ENCODE measurements at places on chromosomes 12 and 14.
A peak's percentile ranks its signal among the peaks of the same experiment; 100 is the strongest.

- DNase-seq: no peak
Observed at GRCh38 chr12:93081810-93082165, 152.7 kb upstream of the EEA1 start.

- no peak for DNase-seq
Observed at GRCh38 chr12:22687361-22688076, 62.5 kb downstream of the ETNK1 start.

DNA sequence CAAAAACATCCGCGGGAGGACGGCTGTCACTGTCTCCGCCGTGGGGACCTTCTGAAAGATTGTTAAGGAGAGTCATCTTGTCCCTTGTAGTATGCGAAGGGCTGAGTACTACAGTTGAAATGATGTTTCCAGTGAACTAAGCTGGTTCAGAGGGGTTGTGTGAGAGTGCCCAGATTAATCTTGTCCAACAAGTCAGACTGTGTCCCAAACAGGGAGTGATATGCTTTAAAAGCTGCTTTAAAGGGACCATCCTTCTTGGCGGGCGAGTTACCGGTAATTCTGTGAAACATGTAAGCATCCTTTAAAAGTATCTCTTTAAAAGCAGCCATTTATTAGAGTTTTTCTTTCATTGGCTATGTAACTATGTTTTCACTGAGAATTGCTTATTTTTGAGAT is 1.1 kb downstream of the WDR20 start:
- DNase-seq: no peak

DNA sequence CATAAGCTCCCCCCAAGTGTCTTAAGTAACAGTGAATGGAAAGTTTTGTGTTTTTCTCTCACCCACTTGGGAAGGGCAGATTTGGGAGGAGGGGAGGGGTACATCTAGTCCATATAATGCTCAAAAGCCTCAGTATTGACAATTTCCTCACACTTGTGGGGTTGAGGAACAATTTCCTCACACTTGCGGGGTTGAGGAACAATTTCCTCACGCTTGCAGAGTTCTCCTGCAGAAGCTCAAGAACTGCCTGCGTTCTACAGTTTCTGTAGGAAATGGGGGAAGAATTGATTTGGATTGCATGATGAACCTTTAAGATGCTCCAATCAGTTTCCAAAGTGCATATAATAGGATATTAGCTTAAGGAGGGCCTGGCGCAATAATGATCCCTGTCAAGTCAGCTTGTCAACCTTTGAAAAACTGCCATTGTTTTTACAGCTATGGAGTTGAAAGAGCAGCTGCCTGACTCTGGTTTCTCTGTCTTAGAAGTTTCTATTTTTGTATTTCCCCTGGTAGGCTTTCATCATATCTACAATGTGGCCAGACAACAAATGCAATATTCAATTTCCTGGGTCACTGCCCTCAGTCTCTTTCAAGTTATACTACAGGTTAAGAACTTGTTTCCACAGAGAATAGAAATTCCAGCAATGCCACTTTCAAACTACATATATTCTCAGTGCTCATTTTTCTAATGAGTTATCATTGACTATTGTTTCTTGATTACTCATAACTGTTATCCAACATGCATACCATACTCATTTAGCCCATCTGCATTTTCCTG is 66.5 kb downstream of the PLEKHG7 start:
- no peak for DNase-seq

- DNase-seq: no peak
Observed at GRCh38 chr12:68497702-68498101, 113.0 kb upstream of the RAP1B start.

DNA sequence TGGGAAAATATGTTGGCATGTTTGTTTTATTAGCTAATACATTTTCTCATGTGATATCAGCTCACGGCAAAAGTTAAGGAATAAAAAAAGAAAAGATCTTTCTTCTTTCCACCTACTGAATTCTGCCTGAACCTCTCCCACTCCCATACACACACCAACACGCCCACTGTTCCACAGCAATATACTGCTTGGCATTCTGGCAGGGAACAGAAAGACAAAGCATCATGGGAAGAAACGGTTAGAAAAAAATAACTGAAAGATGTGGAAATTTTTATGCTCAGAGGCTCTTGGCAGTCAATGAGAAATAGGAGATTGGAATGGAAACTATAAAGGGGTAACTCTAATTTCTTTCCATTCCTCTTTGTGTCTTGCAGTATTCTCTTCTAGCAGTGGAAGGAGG is 268.5 kb downstream of the FOXG1 start:
- DNase-seq: no peak

DNA sequence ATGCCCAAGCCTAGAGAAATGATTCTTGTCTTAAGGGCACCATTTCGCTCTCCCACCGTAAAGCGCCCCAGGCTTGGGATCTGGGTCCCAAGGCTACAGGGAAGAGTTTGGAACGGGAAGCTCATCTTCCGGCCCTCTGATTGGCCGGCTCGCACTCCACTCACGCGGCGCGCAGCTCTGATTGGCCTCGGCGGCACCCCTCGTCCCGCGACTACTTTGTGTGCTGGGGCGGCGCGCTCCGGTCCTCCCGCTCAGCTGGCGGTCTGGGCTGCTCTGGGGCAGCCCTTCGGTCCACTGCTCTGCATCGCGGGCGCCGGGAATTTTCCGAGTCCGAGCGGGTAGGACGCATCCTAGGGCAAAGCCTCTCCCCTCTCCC is 886 bp upstream of the FUT8 start:
- DNase-seq: peak; percentile 93

DNA sequence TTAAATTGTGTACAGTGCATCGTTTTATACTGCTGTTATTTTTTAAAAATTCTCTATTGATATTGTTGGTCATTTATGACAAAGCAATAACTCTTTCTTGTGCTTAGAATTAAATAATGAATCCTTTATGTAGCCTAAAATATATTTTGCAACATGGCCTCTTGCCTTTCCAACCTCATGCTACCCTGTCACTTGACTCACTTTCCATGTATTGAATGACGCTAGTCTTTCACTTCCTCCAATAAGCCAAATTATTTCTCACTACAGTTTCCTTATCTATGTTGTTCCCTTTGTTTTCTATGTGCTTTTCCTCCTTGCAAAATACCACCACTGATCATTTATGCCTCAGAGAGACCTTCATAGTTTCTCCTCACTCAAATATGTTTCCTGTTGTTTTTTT is 16.3 kb upstream of the EPYC start:
- DNase-seq: no peak

DNA sequence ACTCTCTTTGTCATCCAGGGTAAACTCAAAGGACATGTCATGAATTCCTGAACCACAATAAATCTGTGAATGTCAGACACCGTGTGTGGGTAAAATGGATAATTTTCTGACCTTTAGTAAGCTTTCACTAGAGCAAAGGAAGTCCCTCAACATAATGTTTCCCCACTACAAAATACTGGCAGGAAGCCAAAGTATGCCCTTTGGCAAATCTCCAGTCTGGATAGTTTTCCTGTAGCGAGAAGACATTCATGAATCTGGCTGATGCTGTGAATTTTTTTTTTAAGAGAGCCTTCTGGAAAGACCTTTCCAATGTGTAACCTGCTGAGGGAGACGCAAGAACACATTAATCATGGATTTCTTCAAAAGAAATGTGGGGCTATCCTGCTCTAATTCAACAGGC is 389.6 kb upstream of the DDHD1 start:
- DNase-seq: no peak

DNA sequence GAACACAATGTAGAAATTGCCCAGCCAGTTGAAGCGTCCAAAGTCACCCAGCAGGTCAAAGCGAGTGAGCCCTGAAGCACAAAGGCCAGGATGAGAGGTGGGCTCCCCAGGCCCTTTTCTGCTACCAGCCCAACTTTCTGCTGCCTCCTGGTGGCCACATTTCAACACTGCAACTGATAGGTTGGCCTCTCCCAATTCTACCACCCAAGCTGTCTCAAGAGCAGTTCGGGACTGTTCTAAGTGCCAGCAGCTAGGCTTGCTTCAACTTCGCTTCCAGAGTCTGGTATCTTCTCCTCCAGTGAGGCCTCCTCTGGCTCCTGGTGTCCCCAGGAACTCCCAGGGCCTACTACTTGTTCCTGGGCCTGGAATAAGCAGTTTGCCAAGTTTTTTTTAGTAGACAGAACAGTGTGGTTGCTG is 3.4 kb upstream of the DHH start:
- DNase-seq: peak; percentile 83

DNA sequence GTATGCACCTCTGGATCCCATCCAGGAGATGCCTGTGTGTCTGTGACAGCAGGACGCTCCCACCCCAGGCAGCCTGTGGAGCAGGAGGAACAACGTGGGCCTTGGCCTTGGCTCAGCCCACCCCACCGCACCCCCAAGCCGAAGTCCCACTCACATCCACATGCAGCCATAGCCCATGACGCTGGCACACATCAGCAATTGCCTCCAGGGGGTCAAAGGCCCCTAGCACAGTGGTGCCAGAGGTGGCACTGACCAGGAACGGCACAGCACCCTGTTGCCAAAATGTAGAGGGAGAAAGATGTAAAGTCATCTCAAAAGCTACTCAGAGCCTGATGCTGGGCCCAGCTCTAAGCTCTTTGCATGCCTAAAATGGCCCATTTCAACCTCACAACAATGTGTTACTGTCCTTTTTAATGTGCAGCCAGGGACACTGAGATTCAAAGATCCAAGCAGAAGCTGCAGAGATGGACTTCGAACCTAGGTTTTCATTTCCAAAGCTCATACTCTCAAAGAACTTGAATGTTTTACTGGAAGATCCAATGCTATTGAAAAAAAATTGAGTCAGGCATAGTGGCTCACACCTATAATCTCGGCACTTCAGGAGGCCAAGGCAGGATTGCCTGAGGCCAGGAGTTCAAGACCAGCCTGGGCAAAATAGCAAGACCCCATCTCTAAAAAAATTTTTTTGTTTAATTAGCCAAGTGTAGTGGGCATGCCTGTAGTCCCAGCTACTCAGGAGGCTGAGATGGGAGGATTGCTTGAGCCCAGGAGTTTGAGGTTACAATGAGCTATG is 19.2 kb upstream of the ZNF740 start:
- DNase-seq: no peak

DNA sequence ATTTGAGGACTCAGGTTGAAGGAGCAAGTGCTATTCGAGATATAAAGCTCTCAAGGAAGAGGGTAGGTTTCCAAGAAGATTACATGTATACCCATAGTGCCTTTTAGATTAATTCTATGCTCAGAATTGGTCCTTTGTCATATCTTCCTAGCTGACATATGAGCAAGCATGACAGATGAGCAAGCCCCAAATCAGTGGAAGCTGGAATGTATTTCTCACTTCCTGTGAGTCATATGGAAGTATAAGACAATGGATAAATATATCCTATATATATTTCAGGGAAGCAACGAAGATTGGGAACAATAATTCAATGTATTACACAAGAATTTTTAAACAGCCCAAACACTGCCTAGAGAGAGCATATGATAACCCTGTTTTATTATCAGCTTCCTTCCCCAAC is 674.1 kb upstream of the ATXN7L3B start:
- DNase-seq: no peak

DNA sequence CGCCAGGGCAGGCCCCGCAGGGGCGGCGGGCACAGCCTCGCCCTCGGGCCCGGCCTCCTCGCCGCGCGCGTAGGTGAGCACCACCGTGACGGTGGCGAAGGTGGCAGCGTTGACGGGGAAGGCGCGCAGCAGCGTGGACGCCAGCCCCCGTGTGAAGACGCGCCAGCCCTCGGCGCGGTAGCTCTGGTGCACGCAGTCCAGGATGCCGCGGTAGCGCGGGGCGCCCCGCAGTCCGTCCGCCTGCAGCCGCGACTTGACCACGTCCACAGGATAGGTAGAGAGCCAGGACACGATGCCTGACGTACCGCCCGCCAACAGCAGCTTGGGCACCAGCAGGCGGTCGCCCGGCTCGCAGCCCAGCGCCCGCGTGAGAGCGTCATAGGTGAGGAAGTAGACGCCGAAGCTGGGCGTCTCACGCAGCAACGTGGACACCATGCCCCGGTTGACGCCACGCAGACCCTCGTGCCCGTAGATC is 13.9 kb downstream of the SLC25A29 start:
- peak; percentile 29 for DNase-seq

DNA sequence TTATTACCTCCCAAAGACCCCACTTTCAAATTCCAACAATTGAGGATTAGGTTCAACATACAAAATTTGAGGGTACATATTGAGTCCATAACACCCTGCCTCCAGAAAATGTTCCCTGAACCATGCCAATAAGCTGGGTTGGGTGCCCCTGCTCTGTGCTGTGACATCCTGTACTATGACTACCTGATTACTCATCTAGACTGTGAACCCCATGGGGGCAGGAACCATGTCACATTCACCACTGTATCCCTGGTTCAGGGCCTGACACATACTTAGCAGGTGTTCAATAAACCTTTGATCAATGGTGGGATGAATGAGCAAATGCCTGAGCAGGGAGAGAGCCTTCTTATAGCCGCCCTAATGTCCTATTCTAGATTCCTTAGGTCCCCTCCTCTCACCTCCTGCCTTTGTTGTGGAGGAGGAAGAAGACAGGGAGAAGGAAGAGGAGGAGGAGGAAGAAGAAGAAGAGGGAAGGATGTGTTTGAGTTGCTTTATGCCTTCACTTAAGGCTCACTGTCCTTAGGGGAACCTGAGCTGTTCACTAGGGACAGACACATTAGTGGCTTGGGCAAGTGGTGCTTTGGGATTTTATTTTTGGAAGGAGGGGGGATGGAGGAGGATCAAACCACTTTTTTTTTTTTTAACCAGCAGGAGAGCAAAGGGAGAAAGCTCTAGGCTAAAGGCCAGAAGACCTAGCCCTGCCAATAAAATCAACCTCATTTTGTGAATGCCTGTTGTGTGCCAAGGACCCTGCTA is 21.3 kb downstream of the GPR68 start:
- no peak for DNase-seq

DNA sequence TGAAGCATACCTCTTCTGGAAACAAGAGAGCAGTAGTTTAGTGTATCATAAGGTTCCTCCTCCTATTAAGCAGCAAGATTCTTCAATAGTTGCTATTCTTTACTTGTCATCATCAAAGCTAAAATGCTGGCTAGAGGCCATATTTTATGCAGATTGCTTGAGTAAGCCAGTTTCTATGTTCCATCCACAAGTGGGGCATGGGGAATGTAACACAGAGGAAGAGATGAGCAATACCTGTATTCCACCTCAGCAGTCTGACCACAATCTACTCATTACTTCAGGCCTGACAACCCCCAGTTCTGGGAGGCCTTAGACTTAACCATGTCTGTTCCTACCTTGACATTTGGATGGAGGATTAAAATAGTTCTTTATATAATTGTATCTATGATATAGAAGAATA is 423.6 kb downstream of the BTG1 start:
- no peak for DNase-seq

DNA sequence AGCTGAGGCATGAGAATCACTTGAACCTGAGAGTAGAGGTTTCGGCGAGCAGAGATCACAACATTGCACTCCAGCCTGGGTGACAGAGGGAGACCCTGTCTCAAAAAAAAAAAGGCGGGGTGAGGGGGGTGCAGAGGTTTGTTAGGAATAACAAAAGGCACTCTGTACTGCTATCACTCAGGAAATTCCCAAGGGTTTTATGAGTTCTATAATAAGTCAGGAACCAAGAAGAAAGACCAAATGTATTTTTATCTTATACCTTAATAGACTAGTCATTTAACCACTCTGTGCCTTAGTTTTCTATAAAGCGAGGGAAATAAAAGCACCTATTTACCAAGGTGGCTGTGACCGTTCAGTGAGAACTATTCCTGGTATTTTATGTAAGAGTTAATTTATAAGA is 319.2 kb downstream of the GPHN start:
- no peak for DNase-seq

Measured in D341Med (cell line).